CD4-positive, alpha-beta T cell treated with Interleukin-1 beta for 1 hour (primary cell): ENCODE measurements at places on chromosomes 12 and 14.
A peak's percentile ranks its signal among the peaks of the same experiment; 100 is the strongest.

- no peak for DNase-seq
Observed at GRCh38 chr14:78405079-78405856, 235.1 kb downstream of the NRXN3 start.

DNA sequence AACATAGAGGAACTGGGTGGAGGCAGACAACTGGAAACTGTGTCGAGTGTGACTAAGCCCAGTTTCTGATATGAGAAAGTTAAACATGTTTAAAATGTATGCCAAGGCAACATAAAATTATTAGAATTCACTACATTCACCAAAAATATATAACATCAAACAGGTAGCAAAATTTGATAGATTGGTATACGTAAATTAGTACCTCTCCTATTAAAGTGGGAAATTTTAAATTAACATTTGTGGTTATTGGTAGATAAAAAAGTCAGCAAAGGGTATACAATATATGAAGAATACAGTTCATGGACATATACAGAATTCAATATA, 53.0 kb downstream of the CCDC91 start:
- DNase-seq = no peak

GRCh38 chr12:124761871-124762270, 101.8 kb downstream of the SCARB1 start:
- DNase-seq = no peak

GRCh38 chr12:39773266-39773665, 153.7 kb upstream of the ABCD2 start:
- no peak for DNase-seq

- DNase-seq = peak; percentile 72
Observed at GRCh38 chr12:94147991-94148738, at the start of gene PLXNC1. TSS of gene PLXNC1 (plus strand) at chr12:94148577. CDS start at chr12:94148972, 395 bp downstream.

- DNase-seq = peak; percentile 86
Observed at GRCh38 chr12:96516472-96517430, 27.4 kb downstream of the CFAP54 start.
